K562 (cell line): ENCODE measurements at places on chromosomes 1 and 21. TPM values are rescaled to one million over a fixed set of nuclear protein-coding genes. Genes with fewer than 3 reads are reported as not detected.
A peak's percentile ranks its signal among the peaks of the same experiment; 100 is the strongest.

The CR2 gene
- 0.51 and 0.66 TPM in 2 replicates for total RNA-seq

DNA sequence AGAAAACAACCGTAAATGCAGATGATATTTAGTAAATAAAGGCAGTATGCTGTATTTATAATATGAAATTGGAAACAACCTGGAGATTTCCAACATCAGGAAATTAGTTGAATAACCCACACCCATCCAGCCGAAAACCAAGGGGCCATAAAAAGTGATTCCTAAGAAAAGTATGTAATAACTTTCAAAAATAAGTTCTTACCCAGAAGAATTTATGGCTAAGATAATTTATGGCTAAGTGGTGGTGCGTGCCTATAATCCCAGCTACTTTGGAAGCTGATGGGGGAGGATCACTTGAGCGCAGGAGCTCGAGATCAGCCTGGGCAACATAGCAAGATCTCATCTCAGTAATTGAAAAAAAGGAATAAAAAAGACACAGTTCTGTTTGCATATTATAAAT is 43.2 kb downstream of the TMCO4 start:
- DNase-seq = no peak

DNA sequence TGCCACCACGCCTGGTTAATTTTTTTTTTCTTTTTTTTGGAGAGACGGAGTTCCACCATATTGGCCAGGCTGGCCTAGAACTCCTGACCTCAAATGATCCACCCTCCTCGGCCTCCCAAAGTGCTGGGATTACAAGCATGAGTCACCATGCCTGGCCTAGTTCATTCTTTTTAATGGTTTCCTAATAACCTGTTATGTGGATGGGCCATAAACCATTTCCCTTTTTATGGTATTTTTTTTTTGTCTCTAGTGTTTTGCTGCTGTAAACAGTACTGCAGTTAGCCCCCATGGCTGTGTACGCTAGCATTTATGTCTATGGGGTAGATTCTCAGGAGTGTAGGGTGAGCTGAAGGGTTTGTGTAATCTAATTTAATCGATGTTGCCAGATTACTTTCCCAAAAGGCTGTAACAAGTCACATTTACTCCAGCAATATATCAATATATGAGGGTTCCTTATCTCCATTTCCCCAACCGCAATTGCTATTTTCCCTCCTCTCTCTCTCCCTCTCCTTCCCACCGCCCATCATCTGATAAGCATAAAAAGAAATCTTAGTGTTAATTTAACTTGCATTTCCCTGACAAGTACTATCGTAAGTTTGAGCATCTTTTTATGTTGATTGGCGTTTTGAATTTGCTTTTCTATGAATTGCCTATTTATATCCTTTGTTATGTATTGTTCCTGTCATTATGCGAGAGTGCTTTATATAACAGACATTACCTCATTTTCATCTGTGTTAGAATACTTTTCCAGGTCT is 28.7 kb downstream of the RCSD1 start:
- DNase-seq = no peak

The ADSS2 gene
- total RNA-seq = 50.1 and 52.0 TPM in 2 replicates

- DNase-seq = no peak
Observed at GRCh38 chr21:43850728-43851295, 14.2 kb upstream of the AGPAT3 start.

The PLCH2 gene
- 0.04 and 0.16 TPM in 2 replicates for total RNA-seq

- DNase-seq = no peak
Observed at GRCh38 chr1:158945061-158945460, 13.7 kb downstream of the PYHIN1 start.

The SH2D5 gene
- 0.11 TPM in 1 of 2 replicates, not detected in the other for total RNA-seq

GRCh38 chr1:230090194-230090711 is 23.2 kb downstream of the GALNT2 start:
- DNase-seq = no peak

The SELENBP1 gene
- total RNA-seq = 41.9 and 42.9 TPM in 2 replicates

The SLC30A1 gene
- total RNA-seq = 13.1 and 14.6 TPM in 2 replicates

DNA sequence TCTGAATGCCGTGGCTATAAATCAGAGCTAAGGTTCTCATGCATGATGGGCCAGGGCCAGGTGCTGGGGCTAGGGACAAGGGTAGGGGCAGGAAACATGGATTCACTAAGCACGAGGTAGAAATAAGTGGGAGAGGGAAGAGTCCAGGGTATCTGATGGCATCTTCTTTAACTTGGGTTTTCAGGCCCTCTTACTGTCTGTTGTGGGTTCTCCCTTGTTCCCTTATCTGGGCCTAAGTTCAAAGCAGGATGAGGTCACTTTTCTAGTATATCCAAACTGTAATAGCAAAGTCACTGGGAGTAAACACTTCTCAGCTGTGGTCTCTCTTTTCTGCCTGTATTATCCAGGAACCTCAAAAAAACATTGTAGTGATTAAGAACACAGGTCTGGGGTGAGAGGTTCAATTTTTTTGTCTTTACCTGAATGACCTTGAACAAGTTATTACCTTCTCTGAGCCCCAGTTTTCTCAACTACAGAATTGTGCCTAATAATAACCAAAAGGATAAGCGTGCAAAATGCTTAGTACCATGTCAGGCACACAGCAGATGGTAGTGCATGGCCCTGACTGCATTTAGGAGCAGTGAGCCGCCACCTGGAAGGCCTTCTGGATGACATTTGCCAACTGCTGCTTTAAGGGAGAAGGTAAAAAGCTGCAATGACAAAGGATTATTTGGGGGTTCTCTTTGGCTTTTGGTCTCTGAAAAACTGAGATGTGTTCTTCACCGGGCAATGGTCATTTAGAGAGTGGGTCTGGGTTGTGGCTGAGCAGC is 53.6 kb upstream of the A3GALT2 start:
- DNase-seq = peak; percentile 31

DNA sequence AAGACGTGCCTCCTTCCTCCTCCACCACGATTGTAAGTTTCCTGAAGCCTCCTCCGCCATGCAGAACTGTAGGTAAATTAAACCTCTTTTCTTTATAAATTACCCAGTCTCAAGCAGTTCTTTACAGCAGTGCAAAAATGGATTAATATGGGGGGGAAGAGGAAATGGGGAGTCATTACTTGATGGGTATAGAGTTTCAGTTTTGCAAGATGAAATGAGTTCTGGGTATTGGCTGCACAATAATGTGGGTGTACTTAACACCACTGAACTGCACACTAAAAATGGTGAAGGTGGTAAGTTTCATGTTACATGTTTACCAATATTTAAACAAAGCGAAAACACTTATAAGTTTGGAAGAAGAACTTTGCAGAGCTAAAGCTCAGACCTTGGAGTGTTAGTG is 24.3 kb upstream of the DISP1 start:
- no peak for DNase-seq
